ENCODE measurements at places on chromosomes 12 and 14.
A peak's percentile ranks its signal among the peaks of the same experiment; 100 is the strongest.

DNA sequence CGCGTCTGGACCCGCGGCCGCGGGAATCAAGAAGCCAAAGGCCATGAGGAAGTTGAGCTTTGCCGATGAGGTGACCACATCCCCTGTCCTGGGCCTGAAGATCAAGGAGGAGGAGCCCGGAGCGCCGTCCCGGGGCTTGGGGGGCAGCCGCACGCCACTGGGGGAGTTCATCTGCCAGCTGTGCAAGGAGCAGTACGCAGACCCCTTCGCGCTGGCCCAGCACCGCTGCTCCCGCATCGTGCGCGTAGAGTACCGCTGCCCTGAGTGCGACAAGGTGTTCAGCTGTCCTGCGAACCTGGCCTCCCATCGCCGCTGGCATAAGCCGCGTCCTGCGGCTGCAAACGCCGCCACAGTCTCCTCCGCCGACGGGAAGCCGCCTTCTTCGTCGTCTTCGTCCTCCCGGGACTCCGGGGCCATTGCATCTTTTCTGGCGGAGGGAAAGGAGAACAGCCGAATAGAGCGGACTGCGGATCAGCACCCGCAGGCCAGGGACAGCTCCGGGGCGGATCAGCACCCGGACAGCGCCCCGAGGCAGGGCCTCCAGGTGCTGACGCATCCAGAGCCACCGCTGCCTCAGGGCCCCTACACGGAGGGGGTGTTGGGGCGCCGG, 1.0 kb downstream of the INSM2 start:
- peak; percentile 51 for DNase-seq

GRCh38 chr12:24921251-24922038, 27.5 kb downstream of the BCAT1 start:
- no peak for DNase-seq

- DNase-seq: no peak
Observed at GRCh38 chr12:115866909-115867525, 410.5 kb downstream of the MED13L start.

- DNase-seq: no peak
Observed at GRCh38 chr12:69338120-69338859, 9.9 kb upstream of the LYZ start.

DNA sequence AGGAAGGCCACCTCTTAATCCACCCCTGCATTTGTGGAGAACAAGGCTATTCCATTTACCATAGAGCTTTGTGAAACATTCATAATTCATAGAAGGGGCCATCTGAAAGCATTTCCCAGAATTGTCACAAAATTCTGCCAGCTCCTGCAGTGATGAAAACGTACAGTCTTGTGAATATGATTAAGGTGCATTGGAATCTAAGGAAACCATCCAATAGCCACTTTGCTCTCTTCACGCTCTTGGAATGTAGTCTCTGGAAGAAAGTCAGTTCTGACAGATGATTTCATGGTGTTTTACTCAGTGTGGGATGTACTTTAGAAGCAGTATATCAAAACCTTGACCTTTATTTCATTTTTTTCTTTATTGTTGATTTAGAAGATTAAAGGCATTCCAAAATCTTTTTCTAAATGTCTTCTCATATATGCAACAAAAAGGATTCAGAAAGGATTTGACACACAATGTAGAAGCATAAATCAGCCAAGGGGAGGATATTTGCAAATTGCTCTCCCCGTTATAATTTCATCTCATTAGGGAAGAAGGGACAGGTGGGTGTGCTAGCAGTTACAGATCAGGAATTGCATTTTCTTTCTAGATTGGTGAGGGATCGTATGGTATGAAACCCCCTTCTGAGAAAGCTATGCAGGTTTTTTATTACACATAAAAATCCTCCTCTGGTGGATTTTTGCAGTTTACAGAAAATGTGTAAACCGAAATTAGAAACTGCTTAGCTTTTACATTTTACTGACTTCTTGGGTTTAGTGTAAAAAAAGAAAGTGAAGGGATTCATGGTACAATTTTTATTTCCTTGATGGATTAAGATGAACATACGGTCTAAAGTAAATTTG, 390.2 kb downstream of the LRIG3 start:
- DNase-seq: peak; percentile 64

GRCh38 chr14:96888158-96888557, 91.0 kb downstream of the VRK1 start:
- DNase-seq: no peak

DNA sequence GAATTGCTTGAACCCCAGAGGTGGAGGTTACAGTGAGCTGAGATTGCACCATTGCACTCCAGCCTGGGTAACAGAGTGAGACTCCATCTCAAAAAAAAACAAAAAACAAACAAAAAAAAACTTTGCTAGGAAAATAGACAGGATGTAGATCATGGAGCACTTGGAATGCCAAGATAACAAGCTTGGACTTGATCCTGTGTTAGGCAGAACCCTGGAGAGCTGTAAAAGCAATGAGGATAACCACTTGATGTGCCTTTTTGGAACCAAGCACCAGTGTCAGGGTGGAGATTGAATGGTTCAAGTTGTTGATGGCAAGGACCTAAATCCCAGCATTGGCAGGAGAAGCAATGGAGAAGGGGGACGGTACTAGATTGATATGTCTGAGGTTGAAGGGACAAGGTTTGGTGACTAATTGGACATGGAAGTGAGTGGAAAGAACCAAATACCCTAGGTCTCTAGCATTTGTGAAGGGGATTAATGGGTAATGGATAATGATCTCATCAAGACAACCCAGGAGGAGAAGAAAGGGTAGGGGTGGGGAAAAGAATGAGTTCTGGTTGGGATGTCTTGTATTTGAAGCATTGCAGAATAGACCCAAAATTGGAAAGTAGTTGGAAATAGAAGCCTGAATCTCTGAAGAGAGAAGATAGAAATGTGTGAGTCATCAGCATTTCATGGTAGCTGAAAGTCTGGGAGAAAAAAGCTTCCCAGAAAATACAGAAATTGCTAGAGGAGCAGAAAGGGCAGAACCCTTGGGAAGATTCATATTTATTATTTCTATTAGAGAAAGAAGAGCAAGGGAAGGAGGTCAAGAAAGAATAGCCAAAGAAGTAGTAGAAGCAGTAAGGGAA, 176.7 kb downstream of the NUAK1 start:
- DNase-seq: no peak

GRCh38 chr12:2101771-2102170, 49.0 kb downstream of the CACNA1C start:
- DNase-seq: no peak

- DNase-seq: no peak
Observed at GRCh38 chr12:19893514-19893913, 454.2 kb downstream of the AEBP2 start.

DNA sequence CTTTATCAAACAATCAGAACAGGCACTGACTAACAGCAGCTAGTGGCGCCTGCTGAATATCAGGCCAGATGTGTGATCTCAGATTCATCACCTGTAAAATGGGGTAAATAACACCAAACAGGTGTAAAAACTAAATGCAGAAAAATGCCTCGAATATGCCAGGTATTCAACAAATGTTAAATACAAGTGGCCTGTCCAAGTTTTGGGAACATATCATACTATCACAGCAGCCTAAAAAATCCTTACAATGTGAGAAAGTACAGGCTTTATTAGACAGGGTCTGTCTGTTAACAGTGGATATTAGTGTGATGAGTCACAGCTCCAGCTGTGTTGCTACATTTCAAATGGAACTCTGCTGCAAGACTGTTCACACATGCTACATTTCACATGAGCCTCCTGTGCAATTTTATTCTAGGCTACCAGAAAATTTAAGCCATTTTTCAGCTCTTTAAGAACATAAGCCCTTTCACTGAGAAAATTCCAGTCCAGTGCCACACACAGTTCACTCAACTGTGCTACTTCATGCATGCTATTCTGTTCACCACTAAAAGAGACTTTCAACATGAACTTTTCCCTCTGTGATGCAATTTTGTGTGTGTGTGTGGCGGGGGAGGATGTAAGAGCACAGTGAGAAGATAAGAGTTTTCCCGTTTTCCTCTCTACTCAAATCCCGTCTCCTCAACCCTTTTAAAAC, 56.7 kb downstream of the MSRB3 start:
- peak; percentile 43 for DNase-seq

GRCh38 chr14:50001999-50002925, 109.4 kb downstream of the ARF6 start:
- no peak for DNase-seq

DNA sequence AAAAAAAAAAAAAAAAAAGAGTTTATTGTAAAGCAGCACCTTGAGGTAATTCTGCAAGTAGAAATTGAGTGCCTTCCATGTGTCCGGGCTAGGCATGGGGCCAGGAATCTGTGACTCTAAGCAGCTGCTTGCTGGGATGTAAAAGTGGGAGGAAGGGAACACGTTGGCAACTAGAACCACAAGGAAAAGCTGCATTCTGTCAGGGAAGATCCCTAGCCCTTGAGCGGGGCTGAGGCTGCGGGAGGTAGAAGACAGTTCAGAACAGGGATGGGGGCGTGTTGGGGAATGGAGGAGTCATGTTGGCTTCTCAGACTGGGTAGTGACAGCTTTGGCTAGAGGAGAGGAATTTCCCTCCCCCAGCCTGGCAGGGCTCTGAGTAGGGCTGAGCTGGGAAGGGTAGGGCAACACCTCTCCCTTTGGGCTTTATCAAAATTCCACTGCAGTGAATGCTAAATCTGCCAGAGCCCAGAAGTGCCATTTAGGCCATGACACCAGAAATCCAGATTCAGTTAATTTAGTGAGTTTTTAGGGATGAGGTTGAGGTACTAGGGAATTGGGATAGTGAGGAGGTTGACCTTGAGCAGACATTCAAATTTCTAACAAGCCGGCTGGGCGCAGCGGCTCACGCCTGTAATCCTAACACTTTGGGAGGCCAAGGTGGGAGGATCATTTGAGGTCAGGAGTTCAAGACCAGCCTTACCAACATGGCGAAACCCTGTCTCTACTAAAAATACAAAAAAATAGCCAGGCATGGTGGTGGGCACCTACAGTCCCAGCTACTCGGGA, 3.4 kb upstream of the TRAFD1 start:
- DNase-seq: peak; percentile 95

- DNase-seq: no peak
Observed at GRCh38 chr14:98321841-98322240, 950.2 kb downstream of the BCL11B start.

GRCh38 chr12:85923767-85924331, 49.8 kb downstream of the NTS start:
- DNase-seq: no peak

- no peak for DNase-seq
Observed at GRCh38 chr12:25382311-25383106, 131.8 kb upstream of the KRAS start.

DNA sequence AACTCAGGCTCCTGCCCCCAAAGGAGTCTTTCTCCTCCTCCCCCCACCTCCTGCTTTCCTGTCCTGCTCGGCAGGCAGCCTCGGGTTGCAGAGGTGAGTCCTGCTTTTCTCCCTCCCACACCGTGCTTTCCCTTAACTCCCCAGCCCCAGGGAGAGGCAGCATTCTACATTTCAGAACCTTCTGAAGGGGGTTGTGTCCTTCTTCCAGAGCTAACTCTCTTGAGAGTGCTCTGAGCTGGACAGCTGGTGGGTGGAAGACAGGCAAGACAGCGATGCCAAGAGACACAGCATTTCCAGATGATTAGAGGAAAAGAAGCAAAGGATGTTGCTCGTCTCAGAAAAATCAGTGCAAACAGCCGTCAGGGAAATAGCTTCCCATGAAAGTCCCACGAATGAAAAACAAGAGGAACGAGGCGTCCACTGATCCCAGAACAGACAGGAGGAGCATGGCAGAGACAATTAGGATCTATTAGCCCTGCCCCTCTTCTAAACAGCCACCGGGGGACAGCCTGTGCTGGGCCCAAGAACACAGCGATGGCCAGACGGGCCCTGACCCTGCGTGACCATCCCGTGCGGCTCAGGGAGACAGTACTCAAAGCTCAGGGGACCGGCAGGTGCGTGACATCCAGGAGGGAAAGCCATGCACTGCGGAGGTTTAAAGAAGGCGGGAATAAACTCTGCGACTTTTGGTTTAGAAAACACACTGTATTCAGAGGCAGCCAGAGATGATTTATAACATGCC, 216.5 kb upstream of the RTL1 start:
- DNase-seq: no peak

DNA sequence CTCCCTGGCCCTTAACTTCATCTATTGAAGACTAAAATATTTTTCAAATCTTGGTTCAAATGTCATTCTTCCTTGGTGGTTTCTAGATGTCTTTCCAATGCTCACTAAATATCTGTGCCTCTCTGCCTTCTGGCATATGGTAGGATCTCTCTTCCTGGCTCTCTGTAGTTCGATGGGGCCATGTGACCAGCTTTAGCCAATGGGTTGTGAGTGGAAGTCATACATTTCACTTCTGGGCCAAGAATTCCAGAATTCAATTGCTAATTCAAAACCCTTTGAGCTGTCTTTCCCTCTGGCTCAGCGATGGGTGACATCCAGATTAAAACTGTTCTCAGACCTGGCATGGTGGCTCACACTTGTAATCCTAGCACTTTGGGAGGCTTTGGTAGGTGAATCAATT, 25.8 kb upstream of the CTDSP2 start:
- no peak for DNase-seq

- no peak for DNase-seq
Observed at GRCh38 chr12:132491138-132491663, 1.2 kb downstream of the FBRSL1 start.

- peak; percentile 66 for DNase-seq
Observed at GRCh38 chr12:54017027-54017788, 8.4 kb downstream of the HOXC8 start.

- no peak for DNase-seq
Observed at GRCh38 chr12:52686756-52687487, 6.7 kb upstream of the KRT1 start.

- peak; percentile 62 for DNase-seq
Observed at GRCh38 chr12:13222076-13222475, 25.6 kb downstream of the EMP1 start.

- no peak for DNase-seq
Observed at GRCh38 chr12:104656383-104656782, 199.6 kb downstream of the CHST11 start.

DNA sequence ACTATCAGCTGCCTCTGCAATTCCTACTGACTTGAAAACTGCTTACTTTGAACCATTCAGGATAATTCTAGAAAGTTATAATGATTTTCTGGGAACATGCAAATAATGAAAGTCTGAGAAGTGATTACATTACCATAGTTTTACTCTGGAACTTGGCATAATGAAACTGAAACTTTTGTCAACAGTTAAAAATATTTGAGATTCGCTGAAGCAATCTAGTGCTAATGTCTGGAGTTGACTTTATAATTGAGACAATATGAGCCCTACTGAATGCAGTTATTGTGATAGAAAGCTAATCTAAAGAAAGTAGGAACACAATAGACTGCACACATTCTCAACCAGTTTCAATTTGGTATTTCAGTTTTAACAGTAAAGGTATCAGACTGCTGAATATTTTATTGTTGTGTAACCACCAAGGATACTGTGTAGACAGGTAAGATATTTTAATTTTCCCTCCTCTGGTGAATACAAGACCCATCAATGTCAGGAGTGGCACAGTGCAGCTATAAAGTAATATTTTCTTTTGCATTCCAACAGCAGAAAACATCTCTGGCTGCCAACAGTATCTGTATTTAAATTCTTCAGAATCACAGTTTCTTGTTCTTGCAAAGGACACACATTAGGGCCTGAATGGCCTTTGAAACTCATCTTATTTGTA, 483.5 kb downstream of the ATP23 start:
- no peak for DNase-seq

DNA sequence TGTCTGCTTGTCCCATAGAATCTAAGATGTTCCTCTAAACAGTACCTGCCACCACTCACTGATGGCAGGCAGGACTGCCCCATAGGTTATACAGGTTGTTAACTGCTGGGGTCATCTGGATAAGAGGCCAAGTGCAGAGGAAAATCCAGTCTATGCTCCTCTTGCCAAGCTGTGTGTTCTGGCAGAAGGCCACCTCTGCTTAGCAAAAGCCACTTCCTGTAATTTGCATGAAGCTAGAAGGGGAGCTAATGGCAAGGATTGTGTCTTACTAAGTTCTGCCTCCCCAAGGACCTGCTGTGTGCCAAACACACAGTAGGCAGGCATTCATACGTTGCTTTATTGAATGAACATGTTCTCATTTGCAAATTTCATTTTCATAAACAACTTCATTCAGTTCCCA, 445.4 kb downstream of the BCL11B start:
- peak; percentile 4 for DNase-seq

Measured in MG63 (cell line).